Renal cortical epithelial cell (primary cell): ENCODE measurements at places on chromosomes 12 and 14.
A peak's percentile ranks its signal among the peaks of the same experiment; 100 is the strongest.

DNA sequence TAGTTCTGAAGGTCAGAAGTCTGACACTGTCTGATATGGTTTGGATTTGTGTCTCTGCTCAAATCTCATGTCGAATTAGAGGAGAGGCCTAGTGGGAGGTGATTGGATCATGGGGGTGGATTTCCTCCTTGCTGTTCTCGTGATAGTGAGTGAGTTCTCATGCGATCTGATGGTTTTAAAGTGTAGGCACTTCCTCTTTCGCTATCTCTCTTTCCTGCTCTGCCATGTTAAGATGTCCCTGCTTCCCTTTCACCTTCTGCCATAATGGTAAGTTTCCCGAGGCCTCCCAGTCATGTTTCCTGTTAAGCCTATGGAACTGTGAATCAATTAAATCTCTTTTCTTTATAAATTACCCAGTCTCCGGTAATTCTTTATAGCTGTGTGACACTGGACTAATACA lies 84.1 kb upstream of the TMTC1 start:
- no peak for DNase-seq

DNA sequence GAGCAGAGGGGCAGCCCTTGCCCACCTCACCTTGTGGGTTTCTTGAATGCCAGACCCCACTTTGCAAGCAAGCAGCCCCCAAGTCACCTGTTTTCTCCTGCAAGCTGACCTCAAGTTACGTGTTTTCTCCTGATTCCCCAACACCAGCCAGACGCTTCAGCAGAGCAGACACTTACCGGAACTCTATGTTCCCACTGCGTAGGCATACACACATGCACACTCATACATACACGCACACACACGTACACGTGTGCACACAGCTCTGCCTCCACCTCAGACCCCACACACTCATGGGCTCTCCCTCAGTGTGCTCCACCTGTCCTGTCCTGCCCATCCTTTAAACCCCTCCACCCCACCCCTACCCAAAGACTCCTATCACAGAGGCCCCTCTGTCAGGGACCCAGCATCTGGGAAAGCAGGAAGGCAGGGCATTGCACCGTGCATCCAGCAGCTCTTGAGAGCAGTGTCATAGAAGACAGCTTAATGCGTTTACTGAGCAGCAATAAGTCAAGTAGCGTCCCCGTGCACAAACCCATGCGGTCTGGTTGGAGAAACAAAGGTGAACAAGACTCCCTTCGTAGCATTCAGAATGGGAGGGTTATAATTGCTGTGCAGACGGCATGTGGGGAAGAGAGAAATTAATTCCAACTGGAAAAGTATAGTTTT lies 44.4 kb downstream of the TMEM63C start:
- DNase-seq, result no peak

DNA sequence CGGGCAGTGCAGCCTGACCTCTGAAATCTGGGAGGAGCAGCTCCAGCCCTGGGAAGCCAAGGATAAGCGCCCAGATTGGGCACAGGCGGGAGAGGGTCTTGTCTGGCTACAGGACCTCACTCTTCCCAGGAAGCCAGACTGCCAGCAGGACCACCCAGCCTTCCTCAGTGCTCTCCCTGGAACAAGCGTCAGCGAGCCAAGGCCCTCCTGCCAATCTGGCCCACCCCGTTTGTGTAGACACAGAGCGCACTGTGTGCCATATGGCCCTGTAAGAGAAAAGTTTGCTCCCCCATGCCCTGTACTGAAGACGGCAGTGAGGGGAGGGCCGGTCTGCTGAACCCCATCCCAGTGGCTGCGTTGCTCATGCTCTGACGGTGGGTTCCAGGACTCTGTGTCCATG lies 1.2 kb upstream of the C14orf180 start:
- DNase-seq, result no peak

DNA sequence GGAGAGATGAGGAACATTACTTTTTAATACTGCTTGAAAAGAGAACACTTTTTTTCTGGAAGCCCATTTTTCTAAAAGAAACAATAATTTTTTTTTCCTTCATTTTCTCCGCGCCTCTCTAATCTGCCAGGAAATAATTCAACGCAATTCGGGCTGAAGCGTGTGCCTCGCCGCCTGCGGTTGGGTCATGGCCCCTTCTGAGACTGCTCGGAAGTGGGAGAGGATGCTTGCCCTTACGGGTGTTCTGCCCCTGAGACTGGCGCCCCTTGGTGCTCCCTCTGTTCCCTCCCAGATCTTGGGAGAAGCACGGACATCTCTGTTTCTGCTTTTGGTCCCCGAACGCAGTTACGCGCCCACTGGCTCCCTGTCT lies 332 bp upstream of the TBC1D30 start:
- no peak for DNase-seq

DNA sequence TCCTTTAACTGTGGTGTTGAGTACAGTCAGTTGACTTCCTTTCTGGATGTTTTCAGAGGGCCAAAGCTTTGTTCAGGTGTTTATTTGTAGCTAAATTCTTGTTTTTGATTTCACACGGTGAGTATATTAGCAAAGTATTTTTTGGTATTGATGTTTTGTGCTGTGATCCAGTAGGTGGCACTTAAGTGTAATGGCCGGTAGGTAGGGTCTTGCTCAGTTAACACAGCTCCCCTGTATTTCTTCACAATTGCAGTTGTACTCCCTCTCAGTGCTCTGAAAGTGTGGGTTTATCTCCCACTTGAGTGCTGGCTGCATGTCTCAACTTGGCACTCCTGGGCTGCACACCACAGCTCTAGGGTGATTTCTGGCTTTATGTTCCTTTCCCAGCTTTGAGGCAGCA lies 339.5 kb downstream of the AEBP2 start:
- DNase-seq, result peak; percentile 6

DNA sequence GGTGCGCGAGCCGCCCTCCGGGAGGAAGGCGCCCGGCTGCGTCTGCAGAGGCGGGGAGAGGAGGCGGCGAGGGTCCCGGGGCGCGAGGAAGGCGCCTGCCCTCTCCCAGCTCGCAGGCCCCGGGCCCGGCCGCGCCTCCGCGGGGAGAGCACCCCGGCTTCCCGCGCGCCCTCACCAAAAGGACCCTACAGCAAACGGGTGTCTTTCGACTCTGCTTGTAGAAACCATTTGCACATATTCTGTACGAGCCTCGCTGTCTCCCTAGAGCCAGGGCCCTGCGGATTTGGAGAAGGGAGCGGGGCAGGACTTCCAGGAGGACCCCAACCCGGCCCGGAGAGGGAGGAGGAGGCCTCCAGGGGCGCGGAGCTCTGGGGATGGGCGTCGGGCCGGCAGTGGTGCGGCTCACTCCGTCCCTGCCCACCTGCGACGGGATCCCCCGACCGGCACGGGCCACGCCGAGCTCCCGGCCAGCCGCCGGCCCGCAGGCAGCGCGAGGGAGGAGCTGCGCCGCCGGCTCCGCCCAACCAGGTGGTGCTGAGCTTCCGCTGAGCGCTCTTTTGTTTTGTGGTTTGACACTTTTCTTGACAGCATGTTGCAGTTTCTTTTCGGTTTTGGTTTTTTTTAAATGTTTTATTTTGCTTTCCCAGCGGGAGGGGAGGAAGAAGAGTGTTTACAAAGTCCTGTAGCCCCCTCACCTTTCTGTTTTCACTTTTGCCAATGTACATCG lies 103.3 kb upstream of the FKBP4 start:
- DNase-seq, result no peak

- no peak for DNase-seq
Observed at GRCh38 chr14:55702511-55702910, 122.5 kb downstream of the KTN1 start.

- DNase-seq, result no peak
Observed at GRCh38 chr12:28830491-28830890, 318.6 kb upstream of the FAR2 start.

GRCh38 chr12:12548713-12549112 lies 13.9 kb downstream of the DUSP16 start:
- no peak for DNase-seq

GRCh38 chr12:65755596-65755978 lies 68.7 kb upstream of the HMGA2 start:
- DNase-seq, result peak; percentile 66

GRCh38 chr12:92446083-92446460 lies 256.7 kb upstream of the PLEKHG7 start:
- no peak for DNase-seq

- no peak for DNase-seq
Observed at GRCh38 chr14:81826081-81826480, 292.4 kb upstream of the SEL1L start.

GRCh38 chr14:82445810-82446570 lies 912.3 kb upstream of the SEL1L start:
- no peak for DNase-seq

GRCh38 chr12:95083471-95083870 lies 10.1 kb upstream of the NR2C1 start:
- no peak for DNase-seq

DNA sequence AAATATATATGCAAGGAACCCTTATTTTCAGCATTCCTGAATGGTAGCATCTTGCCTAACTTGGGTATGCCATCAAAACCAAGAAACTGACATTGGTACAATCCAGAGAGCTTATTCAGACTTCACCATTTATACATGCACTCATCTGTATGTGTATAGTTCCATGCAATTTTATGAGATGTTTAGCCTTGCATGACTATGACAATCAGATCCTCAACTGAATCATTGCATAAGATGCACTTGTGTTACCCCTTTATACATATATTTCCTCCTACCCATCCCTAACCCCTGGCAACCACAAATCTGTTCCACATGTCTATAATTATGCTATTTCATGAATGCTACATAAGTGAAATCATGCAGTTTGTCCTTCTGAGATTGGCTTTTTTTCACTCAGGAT lies 37.0 kb upstream of the PPFIBP1 start:
- DNase-seq, result no peak

- DNase-seq, result no peak
Observed at GRCh38 chr12:105935106-105935505, 203.6 kb downstream of the NUAK1 start.

GRCh38 chr14:49574038-49574437 lies 12.1 kb downstream of the RPS29 start:
- DNase-seq, result no peak

DNA sequence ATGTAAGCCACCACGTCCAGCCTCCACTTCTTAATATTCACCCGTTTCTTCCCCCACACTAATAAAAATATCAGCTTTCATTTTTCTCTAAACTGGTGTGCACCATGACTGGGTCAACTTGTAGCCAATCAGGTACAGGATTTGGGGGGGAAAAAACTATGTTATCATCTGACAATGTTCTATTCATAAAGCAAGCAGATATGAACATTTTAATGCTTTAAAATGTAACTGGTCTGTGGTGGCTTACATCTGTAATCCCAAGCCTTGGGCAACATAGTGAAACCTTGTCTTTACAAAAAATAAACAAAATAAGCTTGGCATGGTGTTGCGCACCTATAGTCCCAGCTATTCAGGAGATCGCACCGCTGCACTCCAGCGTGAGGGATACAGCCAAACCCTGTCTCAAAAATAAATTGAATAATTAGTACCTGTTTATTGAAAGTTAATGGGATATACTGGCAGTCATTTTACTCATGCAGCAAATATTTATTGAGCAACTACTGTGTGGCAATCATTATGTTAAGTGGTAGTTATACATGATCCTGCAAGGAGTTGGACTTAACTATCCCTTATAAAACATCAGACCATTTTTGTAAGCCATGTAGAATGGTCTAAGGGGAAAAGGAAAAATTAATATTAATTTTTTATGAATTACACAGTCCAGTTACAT lies 15.3 kb upstream of the ITPR2 start:
- DNase-seq, result peak; percentile 82

DNA sequence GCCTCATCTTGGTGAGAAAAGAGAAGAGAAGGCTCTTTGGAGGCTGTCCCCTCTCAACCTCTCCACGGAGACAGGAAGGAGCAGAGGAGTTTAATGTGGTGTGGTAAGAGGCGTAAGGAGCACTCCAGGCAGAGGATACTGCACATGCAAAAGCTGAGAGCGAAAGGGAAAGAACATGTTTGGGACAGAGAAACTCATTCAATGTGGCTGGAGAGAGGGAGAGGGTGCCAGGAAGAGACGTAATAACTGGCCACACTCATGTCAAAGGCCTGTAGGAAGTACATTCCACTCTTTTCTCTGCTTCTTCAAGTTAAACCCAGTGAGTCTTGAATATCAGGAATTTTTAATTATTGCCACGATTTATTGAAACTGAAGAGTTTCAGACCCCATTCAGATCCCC lies 12.0 kb downstream of the VDR start:
- DNase-seq, result no peak

DNA sequence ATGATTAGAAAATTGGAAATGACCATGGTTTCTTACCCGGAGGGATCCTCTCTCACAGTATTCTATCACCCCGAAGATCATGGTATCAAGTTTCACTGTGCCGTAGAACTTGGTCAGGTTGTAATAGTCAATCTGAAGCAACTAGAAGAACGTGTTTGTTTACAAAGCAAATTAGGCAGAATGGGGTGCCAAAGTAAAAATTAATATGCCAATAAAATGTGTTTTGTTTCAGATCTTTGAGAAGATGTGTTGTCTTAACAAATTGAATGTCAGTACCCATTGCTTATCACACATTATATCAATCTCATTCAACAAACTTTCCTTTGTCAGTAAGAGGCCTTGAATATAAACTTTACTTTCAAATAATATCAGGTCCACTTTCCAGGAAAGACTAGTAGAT lies 45.0 kb downstream of the GUCY2C start:
- no peak for DNase-seq

GRCh38 chr12:22034709-22035506 lies 11.1 kb upstream of the CMAS start:
- DNase-seq, result peak; percentile 44

DNA sequence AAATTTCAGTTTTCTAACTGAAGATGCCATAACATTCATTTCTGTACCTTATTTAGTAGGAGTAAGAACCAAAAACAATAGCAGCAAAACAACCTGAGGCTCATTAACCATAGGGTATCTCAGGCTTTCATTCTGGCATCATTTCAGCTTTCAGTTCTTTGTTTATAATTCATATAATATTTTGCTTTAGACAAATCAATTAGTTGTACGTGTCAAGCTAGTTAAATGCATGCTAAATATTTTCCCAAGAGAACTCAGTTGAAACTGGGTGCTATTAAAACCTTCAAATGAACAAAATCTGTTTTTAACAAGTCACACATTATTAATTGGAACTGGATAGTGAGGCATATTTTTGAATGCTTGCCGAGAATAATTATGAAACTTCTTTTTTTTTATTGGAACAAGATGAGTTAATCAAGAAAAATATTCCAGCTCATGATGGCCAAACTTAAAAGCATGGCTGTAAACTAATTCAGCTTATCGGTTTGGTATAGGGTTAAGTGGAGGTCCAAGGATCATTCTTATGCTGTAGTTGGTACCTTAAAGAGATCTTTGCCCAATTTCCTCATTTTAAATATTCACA lies 442.7 kb downstream of the BTG1 start:
- no peak for DNase-seq

DNA sequence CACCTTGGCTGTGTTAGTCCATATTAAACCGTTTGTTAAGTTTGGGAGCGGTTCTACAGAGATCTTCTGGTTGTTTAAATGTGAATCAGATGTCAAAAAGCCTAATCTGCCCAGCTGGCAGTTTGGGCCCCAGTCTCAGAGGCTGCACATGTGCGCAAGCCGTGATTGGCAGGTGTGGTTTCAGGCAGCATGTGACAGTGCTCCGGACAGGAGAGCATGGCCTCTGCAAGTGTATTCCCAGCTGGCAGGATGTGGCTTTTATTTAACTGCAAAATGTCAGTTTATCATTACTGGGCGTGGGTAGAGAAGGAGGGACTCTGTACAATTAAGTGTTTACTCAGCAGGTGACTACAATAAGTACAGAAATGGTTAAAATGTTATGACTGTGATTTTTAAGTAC lies 77.5 kb downstream of the PELI2 start:
- peak; percentile 76 for DNase-seq
